ENCODE measurements at places on chromosomes 12 and 14.

DNA sequence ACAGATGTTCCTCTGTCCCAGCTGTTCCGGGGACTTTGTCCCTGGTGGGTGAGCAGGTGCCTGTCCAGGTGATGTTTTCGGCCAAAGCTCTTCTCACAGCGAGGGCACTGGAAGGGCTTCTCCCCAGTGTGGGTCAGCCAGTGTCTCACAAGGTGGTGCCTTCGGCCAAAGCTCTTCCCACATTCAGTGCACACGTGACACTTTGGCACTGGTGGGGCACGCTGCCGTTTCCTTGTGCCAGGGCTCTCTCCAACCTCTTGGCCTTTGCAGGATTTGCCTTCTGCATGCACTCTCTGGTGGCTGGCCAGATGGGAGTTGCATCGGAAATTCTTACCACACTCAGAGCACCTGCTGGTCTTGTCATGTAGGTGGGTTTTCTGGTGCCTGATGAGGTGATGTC is 7.7 kb downstream of the ZNF641 start:
- no peak for DNase-seq

DNA sequence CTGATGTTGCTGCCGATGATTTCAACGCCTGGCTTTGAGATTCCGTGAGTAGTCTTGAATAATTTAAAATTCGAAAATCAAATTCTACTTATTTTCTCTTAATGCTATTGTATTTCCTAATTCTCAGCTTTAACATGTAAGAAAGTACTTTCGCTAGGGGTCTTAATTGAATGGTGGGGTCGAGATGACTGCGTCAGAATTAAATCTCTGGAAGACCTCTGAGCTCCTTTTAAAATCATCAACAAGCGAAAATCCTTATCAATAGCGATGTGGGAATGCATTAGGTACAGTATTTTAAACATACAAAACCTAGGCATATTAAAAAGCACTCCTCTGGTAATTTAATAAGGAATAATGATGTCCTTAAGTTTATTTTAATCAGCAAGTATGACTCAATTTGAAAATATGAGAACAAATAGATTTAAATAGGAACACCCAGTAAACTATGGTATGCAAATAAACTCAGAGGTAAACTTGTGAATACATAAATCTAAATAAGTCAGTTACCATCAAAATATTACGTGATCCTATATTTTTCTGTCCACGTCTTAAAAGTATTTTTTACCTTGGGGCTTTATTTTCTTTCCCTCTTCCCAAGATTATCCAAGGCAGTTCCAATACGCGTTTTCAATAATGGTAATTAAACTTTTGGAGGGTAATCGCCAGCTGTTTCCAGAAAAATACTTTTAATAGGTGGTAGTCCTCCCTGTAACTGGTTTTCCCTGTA is 1.4 kb downstream of the FOXA1 start:
- DNase-seq, result no peak

DNA sequence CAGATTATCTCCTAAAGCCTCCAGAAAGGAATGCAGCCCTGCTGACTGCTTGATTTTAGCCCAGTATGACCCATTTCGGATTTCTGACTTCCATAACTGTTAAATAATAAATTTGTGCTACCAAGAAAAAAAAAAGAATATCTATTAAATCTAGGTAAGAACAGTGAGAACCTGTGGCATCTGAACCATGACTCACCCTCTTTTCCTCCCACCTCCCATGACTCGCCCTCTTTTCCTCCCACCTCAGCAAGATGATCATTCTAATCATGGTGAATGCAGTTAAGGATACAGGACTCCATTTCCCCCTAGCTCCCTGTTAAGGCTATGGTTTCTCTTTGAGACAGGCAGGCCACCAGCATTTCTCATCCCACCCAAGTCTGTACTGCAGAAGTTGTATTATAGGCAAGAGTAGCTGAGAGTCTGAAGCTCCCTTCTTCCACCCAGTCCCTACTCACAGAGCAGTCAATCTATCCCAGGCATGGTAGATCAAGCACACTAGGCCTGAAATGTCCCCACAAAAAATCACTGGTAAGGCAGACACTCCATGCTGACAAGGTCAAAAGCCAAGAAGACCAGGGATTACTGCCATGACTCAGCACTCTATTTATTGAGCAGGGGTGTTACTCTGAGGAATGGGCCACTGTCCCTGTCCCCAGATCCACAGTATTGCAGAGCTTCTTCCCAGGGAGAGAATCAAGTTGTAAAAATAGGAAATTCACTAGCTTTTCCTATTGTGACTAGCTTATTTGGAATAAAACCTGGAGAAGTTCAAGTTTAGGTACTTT is 188.9 kb downstream of the ADAMTS20 start:
- no peak for DNase-seq

DNA sequence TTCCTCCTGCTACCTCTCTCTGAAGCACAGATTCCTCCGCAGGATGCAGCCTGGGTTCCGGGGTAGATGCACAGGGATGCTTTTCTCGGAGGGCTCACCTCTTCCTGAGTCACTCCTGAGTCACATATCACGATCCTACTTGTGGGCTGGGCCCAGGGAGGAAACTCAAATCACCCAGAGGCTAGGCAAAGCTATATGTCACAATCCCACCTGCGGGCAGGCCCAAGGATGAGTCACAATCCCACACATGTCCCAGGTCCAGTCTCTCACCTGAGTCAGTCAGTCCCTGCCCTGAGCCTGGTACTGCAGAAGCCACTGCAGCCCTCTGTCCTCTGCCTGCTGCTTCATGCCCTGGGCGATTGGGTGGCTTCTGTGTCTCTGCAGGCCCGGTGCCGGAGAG is 149.0 kb upstream of the GSC start:
- no peak for DNase-seq
